Heart right ventricle (tissue), 16 donors: ENCODE measurements at places on chromosomes 7 and 10. TPM values are rescaled to one million over a fixed set of nuclear protein-coding genes. Genes with fewer than 3 reads are reported as not detected.

The OGDHL gene
- total RNA-seq, result 1.00 TPM

The PCDH15 gene
- total RNA-seq, result 0.26 TPM

DNA sequence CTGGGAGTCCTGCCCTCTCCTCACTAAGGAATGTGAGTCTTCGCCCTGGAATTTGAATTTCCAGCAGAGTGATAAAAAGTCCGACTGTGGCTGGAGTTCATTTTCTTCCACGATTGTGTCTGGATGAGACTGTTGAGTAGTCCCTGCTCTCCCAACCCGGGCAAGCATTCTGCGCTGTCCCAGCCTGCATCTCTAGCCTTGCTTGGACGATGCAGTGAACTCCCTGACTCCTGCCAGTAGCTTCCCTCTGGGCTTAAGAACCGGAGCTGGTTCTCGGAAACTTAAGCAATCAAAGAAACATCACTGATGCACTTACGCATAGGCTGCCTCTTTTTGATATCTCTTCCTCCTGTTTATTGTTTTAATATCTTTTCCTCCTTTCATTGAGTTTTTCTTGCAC, 116.0 kb upstream of the FZD8 start:
- DNase-seq, result peak; percentile 50

DNA sequence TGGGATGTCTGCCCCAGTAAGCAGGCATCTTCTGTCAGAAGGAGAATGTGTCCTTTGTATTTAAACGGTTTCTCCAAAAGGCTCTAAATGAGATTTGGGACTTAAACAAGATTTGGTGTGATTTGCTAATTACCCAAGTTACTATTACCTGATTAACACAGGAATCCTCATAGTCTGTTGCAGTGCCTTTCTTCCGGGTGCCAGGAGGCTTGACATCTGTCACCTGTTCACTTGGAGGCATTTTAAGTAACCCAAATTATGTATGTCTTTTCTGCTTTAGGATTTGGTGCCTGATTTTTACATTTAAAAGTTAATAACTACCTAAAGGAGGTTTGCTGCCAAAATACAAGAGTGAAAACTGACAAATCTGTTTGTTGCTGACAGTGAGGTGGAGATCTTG, 587.9 kb upstream of the GALNT17 start:
- no peak for DNase-seq

GRCh38 chr7:81005254-81005653, 86.4 kb upstream of the SEMA3C start:
- no peak for DNase-seq

DNA sequence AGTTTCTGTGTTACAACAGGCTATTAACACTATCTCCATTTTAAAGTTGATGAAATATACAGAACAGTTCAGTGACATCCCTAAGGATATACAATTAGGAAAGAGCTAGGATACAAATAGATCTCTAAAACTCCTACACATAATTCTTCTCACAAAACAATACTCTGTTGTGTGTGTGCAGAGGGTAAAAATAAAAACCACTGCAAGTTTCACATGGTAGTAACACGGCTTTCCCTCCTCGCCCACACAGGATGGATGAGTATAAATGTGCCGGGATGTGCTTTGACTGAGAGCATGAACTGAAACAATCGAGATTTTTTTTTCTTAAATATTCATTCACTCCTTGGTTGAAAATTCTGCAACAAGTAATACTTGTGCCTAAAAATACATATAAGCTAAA, 131.5 kb upstream of the C1QL3 start:
- DNase-seq, result no peak

DNA sequence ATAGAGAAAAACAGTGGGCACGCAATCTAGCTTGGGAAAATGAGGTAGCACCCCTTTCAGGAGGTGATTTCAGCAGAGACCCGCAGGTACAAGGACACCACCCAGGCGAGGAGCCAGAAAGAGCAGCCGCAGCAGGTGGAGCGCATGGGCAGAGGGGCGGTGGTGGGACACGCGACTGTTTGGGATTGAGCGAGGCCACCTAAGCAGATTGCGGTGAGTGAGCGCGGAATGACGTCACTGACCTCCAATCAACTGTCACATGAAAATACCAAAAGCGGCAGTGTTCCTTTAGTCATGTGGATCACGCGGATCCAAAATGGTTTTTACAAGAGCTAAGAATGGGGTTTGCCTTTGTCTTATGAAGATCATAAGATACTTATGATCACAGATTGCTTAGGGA, 40.2 kb upstream of the SLC26A3 start:
- DNase-seq, result no peak

DNA sequence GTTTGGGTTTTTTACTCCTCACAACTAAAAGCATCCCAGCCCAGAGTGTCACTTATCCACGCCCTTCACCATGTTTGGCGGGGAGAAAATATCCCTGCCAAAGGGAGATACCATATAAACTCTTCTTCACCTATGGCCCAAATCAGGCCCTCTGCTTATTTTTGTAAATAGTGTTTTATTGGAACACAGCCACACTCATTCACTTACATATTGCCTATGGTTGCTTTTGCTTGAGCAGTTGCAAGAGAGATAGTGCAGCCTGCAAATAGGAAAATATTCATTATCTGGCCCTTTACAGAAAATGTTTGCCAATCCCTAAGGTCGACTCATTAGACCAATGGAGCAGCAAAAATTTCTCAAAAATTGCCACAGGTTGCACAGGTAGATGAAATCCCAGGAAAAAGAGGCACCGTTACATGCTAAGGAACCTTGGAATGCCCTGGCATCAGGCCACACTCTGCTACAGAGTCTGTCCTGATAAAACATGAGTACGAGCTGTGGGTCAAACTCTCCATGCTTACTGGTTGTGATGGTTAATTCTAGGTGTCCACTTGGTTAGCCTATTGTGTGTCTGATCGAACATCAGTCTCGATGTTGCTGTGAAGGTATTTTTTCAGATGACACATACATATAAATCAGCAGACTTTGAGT, 7.9 kb upstream of the RASSF4 start:
- DNase-seq, result no peak
